Glutamatergic neuron (in vitro differentiated cells): ENCODE measurements at places on chromosomes 5 and 9. TPM values are rescaled to one million over a fixed set of nuclear protein-coding genes. Genes with fewer than 3 reads are reported as not detected.

Gene PCDHGB5
- total RNA-seq = 9.3 TPM

Gene HRCT1
- total RNA-seq = not detected

Gene F12
- total RNA-seq = 5.4 TPM

Gene GRHPR
- 78.1 TPM for total RNA-seq

DNA sequence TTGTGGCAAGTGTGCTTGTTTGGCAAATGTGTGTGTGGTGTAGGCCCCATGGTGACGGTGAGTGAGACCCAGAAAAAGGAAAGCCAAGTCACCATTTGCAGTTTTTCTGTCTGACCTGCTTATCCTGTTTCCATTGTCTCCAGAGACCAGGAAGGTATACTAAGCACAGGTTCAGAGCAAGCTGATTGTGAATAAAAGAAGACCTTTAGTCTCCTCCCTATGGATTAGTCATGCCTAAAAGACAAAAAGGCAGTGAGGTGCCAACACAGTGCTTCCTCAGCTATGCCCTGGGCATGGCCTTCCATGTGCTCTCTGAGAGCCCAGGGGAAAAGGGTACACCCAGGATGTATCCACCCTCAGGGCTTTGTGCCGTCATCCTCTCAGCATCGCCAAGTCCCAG lies 49.2 kb upstream of the SHOC1 start:
- no peaks in the 10 kb centered on the region for H3K4me1 ChIP-seq
- H3K27me3 ChIP-seq = no peaks in the 10 kb centered on the region
- no peaks in the 10 kb centered on the region for H3K36me3 ChIP-seq
- no peak overlapping the region for H3K4me3 ChIP-seq

- peaks cover 2% of the 10 kb centered on the region for H3K4me1 ChIP-seq
- H3K4me3 ChIP-seq = no peak overlapping the region
- no peaks in the 10 kb centered on the region for H3K36me3 ChIP-seq
- no peak overlapping the region for H3K27ac ChIP-seq
These were observed 139.5 kb downstream of the MUSK start for GRCh38 chr9:110807956-110808598.

DNA sequence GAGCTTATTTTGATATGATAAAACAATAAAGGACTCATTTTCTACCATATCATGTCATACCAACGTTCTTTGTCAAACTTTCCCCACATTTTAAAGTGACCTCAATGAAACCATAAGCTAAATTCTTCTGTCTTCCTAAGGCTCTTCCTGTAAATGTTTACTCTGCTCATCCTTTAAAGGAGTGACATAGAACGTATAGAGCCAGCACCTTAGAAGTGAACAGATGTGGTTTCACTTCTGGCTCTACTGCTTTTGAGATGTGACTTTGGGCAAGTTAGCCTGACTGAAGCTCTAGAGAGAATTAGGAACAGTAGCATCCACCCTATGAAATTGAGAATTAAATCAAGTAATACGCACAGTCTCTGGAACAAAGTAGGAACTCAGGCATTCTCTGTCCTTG lies 24.1 kb downstream of the SAR1B start:
- H3K4me3 ChIP-seq = no peak overlapping the region
- H3K36me3 ChIP-seq = no peaks in the 10 kb centered on the region
- no peaks in the 10 kb centered on the region for H3K4me1 ChIP-seq
- no peaks in the 10 kb centered on the region for H3K27me3 ChIP-seq
- H3K27ac ChIP-seq = no peak overlapping the region

- H3K36me3 ChIP-seq = no peaks in the 10 kb centered on the region
- no peak overlapping the region for H3K27ac ChIP-seq
- H3K4me1 ChIP-seq = peaks cover 19% of the 10 kb centered on the region
- DNase-seq = no peak
- H3K4me3 ChIP-seq = no peak overlapping the region
- H3K27me3 ChIP-seq = no peaks in the 10 kb centered on the region
These were observed 201.7 kb downstream of the KDM4C start for GRCh38 chr9:6959270-6960000.

- DNase-seq = peak; percentile 39
- no peak overlapping the region for H3K4me3 ChIP-seq
- peak overlapping the region; percentile 85 for H3K27ac ChIP-seq
- H3K36me3 ChIP-seq = no peaks in the 10 kb centered on the region
- H3K4me1 ChIP-seq = peaks cover 11% of the 10 kb centered on the region
These were observed 89.8 kb downstream of the PTTG1 start for GRCh38 chr5:160511280-160511929.

DNA sequence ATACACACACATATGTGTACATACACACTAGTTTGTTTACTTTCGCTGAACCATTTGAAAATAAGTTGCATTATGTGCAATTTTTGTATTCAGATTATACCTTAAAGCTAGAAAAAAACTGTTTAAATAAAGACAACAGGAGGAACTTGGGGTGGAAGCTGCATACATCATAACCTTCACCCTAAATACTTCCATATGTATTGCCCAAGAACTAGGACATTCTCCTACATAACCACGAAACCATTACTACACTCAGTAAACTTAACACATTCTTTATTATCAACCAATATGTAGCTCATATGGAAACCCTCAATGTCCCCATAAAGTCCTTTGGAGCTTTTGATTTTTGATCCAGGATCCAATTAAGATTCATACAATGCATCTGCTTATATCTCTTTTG lies 83.3 kb downstream of the GIN1 start:
- H3K36me3 ChIP-seq = no peaks in the 10 kb centered on the region
- H3K4me1 ChIP-seq = no peaks in the 10 kb centered on the region
- DNase-seq = no peak
- H3K27ac ChIP-seq = no peak overlapping the region
